ENCODE measurements at places on chromosomes 7 and 10. TPM values are rescaled to one million over a fixed set of nuclear protein-coding genes. Genes with fewer than 3 reads are reported as not detected.

DNA sequence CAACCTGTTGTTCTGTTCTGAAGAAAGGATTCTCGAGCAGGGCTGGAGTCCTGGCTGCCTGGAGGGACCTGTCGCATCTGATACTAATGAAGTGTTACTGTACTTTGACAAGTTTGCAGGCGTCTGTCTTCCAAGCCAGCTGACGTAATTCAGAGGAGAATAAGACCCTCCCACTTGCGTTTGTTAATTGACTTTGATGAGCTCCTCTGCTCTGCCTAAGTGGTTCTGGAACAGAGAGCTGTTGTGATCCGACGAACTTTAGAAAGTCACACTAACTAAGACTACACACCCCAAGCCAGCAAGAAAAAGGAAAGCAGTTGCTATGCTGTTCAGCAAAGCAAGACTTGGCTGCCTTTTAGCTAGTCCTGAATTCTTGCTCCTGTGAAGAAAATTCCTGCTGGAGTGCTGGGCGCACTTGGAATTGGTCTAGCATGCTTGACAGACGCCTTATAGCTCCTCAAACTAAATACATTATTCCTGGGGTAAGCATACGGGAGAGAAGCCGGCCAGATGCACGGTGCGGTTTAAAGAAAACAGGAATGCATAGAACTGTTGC is 200.3 kb downstream of the CACNB2 start:
- no peak for DNase-seq
- H3K4me1 ChIP-seq, result peaks cover 52% of the 10 kb centered on the region
- H3K36me3 ChIP-seq, result no peaks in the 10 kb centered on the region
- peak overlapping the region; percentile 79 for H3K27ac ChIP-seq
- peak overlapping the region; percentile 53 for H3K4me3 ChIP-seq
- no peaks in the 10 kb centered on the region for H3K27me3 ChIP-seq

DNA sequence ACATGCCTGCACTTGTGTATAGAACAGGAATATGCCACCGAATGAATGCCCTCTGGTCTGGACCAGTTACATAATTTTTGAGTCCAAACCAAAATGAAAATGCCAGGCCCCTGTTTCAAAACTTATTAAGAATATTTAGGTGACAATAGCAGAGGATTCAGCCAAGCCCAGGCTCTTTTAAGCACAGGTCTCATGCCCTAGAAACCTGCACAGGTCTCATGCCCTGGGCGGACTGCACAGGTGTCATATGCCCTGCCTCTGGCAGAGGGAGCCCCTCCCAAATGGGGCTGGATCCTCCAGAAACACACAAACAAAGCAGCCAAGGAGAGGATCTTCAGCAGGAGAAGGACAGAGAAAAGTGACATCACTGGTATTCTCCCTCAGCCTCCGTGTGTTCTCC is 605.4 kb upstream of the NRP1 start:
- no peaks in the 10 kb centered on the region for H3K27me3 ChIP-seq
- no peak for DNase-seq
- no peak overlapping the region for H3K27ac ChIP-seq
- H3K36me3 ChIP-seq, result no peaks in the 10 kb centered on the region

DNA sequence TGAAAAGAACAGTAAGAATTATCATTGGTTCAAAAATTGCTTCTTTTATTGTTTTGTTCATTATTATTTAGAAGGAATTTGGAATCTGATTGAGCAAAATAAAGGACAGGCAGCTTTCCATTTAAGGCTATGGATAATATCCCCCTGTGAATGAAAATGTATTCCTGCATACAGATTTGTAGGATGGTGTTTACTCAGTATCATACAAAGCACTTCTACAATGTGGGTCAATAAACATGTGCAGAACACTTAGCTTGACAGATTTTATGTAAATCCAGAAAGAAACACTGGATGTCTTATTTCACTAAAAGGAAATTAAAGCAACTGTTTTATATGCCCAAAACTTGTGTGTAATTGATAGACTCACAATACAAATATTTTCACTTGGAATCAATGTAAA is 189.7 kb downstream of the THSD7A start:
- H3K27ac ChIP-seq, result no peak overlapping the region
- no peaks in the 10 kb centered on the region for H3K36me3 ChIP-seq
- H3K27me3 ChIP-seq, result no peaks in the 10 kb centered on the region
- no peak for DNase-seq
- no peak overlapping the region for H3K4me3 ChIP-seq
- no peaks in the 10 kb centered on the region for H3K4me1 ChIP-seq

DNA sequence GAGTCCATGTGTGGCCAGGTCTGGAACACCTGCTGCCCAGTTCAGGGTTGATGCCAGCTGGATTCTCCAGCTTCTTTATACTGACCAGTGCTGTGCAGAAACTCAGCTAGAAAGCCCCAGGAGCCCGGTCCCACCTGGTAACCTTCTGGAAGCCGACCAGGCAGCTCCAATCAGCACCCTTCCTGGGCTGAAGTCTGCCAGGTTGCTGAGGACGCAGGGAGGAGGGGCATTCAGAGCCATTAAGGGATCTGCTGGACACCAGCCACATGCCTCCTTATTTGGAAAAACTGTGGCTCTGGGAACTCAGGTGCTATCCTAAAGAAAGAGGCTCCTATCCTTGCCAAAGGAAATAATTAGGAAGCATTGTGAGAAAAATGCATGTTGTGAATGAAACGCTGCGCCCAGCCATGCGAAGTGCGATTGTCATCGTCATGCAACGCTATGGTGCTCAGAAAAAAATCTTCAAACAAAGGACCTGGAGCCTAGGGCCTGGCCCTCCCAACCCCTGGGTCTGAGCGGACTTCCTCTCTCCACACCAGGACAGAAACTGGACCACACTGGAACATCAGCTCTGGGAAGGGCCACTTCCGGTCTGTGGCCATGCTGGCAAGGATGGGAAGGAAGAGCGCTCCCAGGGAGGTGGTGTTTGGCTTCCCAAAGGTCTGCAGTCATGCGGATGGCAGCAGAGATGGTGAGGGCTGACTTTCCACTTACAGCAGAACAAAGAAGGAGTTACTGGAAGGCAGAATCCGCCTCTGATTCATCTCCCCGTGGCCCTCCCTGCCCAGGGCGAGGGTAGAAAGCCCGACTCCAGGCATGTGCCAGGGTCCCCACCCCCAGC is 90.1 kb downstream of the FAM53B start:
- peaks cover 33% of the 10 kb centered on the region for H3K4me1 ChIP-seq
- peak overlapping the region; percentile 34 for H3K27ac ChIP-seq
- no peaks in the 10 kb centered on the region for H3K27me3 ChIP-seq
- H3K36me3 ChIP-seq, result peaks cover 6% of the 10 kb centered on the region

DNA sequence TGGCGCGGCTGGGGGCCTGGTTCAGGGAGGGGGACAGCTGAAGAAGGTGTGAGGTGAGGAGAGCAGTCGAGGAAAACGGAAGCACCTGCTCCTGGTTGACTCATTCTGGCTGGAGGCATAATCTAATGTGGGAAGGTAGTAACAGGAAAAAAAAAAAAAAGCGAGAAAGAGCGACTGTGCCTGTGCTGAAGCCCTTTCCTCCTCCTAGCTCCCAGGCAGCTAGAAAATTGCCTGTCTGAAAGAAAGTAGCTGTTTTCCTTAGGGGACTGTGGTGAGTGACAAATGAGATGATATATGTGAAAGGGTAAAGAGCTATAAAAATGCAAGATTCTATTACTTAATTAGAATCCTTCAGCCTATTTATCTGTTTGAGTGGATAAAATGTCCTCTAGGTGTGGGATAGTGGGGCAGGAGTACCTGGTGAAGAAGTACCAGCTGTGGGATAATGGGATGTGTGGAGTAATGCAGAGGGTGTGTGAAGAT is 4.9 kb upstream of the MEST start:
- peaks cover 31% of the 10 kb centered on the region for H3K4me1 ChIP-seq
- DNase-seq, result no peak
- H3K27ac ChIP-seq, result no peak overlapping the region

DNA sequence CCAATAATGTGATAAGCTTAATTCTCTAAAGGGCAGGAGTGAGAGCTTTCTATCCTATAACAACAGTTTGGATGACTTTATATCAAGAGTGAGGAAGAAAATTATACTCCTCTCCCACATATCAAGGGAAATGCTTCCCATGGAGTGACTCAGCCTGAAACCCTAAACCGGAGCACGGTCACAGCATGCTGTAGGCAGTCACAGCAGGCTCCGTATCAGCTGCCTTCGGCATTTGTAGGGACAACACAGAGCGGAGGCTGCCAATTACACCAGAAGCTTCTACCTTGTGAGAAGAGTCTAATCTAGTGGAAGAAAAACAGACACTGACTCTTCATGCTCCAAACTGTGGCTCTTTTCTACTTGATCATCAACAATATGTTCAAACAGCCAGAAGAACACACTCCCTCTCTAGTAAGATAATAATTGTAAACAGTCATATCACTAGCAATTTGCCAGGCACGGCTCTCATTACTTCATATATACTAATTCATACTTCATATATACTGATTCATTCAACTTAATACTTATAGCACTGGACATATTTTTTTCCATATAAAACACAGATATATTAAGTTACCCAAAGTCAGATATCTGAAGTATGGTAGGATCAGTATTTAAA is 65.9 kb downstream of the DGKB start:
- H3K36me3 ChIP-seq, result no peaks in the 10 kb centered on the region
- H3K27ac ChIP-seq, result no peak overlapping the region
- H3K4me3 ChIP-seq, result no peak overlapping the region
- no peak for DNase-seq
- peaks cover 25% of the 10 kb centered on the region for H3K4me1 ChIP-seq

- peak; percentile 99 for DNase-seq
- no peak overlapping the region for H3K4me3 ChIP-seq
- peaks cover 68% of the 10 kb centered on the region for H3K4me1 ChIP-seq
- peak overlapping the region; percentile 93 for H3K27ac ChIP-seq
These were observed 46.3 kb downstream of the PDK4 start for GRCh38 chr7:95549818-95550529.

GRCh38 chr7:116669769-116670168 is 2.2 kb upstream of the MET start:
- no peak overlapping the region for H3K4me3 ChIP-seq
- H3K27me3 ChIP-seq, result no peaks in the 10 kb centered on the region
- no peak for DNase-seq
- H3K27ac ChIP-seq, result no peak overlapping the region
- no peaks in the 10 kb centered on the region for H3K36me3 ChIP-seq
- peaks cover 13% of the 10 kb centered on the region for H3K4me1 ChIP-seq

GRCh38 chr10:89306434-89307268 is 4.8 kb downstream of the IFIT2 start:
- peaks cover 10% of the 10 kb centered on the region for H3K36me3 ChIP-seq
- no peak overlapping the region for H3K4me3 ChIP-seq
- DNase-seq, result no peak
- H3K27me3 ChIP-seq, result no peaks in the 10 kb centered on the region
- H3K4me1 ChIP-seq, result peaks cover 21% of the 10 kb centered on the region
- H3K27ac ChIP-seq, result no peak overlapping the region

DNA sequence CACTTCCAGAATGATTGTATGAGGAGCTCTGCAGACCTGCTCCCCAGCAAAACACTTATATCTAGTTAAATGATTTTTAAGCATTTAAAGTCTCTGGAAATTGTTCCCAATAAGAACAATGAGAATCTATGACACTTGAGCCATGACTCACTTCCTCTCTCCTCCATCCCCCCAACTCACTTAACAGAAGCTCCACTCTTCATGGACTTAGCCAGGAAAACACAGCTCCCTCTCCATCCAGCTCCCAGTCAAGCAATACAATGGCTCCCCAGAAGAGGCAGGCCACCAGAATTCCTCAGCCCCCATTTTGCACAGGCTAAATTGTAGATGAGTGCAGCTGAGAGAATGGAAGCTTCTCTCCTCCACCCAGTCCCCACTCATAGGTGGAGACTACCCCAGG is 27.0 kb downstream of the AOC1 start:
- no peaks in the 10 kb centered on the region for H3K27me3 ChIP-seq
- no peak overlapping the region for H3K27ac ChIP-seq
- no peak overlapping the region for H3K4me3 ChIP-seq
- peak; percentile 75 for DNase-seq

GRCh38 chr10:89591796-89592271 is 53.2 kb downstream of the PANK1 start:
- H3K4me3 ChIP-seq, result no peak overlapping the region
- no peaks in the 10 kb centered on the region for H3K4me1 ChIP-seq
- no peaks in the 10 kb centered on the region for H3K36me3 ChIP-seq
- no peaks in the 10 kb centered on the region for H3K27me3 ChIP-seq
- peak overlapping the region; percentile 2 for H3K27ac ChIP-seq
- DNase-seq, result no peak

DNA sequence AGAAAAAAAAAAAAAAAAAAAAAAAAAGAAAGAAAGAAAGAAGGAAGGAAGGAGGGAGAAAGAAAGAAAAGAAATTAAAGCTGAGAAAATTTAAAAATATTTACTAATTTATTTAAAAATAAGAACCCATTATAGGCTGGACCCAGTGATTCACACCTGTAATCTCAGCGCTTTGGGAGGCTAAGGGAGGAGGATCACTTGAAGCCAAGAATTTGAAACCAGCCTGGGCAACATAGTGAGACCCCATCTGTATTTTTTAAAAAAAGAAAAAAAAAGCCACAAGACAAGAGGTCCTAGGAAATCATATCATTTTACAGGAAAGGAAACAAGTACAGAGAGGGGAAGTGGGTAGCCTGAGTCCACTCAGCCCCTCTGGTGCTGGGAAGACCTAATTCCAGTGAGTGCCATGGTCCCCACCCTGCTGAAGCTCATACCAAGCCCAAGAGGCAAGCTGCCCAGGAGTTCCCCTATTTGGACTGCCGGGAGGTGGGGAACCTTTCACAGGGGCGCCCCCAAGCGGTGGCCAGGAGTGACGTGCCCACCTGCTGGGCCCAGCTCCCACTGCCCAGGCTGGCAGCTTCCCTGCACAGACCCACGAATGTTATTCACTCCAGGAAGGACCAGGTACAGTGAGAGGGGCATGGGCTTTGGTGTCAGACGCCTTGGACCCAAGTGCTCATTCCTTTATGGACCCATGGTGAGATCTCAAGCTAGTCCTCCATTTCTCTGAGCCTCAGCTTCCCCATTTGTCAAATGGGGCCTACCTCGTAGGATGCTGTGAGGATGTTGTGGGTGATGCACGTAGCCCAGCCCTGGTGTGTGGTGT is 133.6 kb downstream of the ZMIZ1 start:
- H3K4me1 ChIP-seq, result peaks cover 28% of the 10 kb centered on the region
- H3K36me3 ChIP-seq, result peaks cover 63% of the 10 kb centered on the region
- H3K27me3 ChIP-seq, result no peaks in the 10 kb centered on the region
- H3K4me3 ChIP-seq, result no peak overlapping the region
- H3K27ac ChIP-seq, result no peak overlapping the region

GRCh38 chr10:43822631-43823580 is 174.2 kb upstream of the ZNF32 start:
- H3K4me1 ChIP-seq, result peaks cover 28% of the 10 kb centered on the region
- H3K27ac ChIP-seq, result peak overlapping the region; percentile 13
- no peaks in the 10 kb centered on the region for H3K27me3 ChIP-seq
- no peaks in the 10 kb centered on the region for H3K36me3 ChIP-seq
- DNase-seq, result peak; percentile 83
- H3K4me3 ChIP-seq, result no peak overlapping the region

- no peaks in the 10 kb centered on the region for H3K36me3 ChIP-seq
- DNase-seq, result no peak
- no peak overlapping the region for H3K4me3 ChIP-seq
- H3K27ac ChIP-seq, result no peak overlapping the region
- H3K27me3 ChIP-seq, result no peaks in the 10 kb centered on the region
- peaks cover 43% of the 10 kb centered on the region for H3K4me1 ChIP-seq
These were observed 63.9 kb upstream of the FAM20C start for GRCh38 chr7:128171-129080.

- H3K27ac ChIP-seq, result no peak overlapping the region
- no peaks in the 10 kb centered on the region for H3K36me3 ChIP-seq
- no peaks in the 10 kb centered on the region for H3K4me1 ChIP-seq
These were observed 128.8 kb upstream of the LYZL2 start for GRCh38 chr10:30758338-30758737.

AMZ1 gene
- total RNA-seq, result 0.39 TPM

ZSCAN25 gene
- 15.6 TPM for total RNA-seq

HOXA2 gene
- 3.5 TPM for total RNA-seq

OR6V1 gene
- total RNA-seq, result not detected

VSIR gene
- 65.9 TPM for total RNA-seq

FRMD4A gene
- 28.8 TPM for total RNA-seq

GALNT17 gene
- 59.1 TPM for total RNA-seq

IFIT3 gene
- total RNA-seq, result 8.7 TPM

SNX10 gene
- 4.2 TPM for total RNA-seq

TFEC gene
- total RNA-seq, result 4.6 TPM

All from esophagus muscularis mucosa (tissue), 4 donors.